Astrocyte of the spinal cord (primary cell): ENCODE measurements at places on chromosomes 3 and 15.
A peak's percentile ranks its signal among the peaks of the same experiment; 100 is the strongest.

DNA sequence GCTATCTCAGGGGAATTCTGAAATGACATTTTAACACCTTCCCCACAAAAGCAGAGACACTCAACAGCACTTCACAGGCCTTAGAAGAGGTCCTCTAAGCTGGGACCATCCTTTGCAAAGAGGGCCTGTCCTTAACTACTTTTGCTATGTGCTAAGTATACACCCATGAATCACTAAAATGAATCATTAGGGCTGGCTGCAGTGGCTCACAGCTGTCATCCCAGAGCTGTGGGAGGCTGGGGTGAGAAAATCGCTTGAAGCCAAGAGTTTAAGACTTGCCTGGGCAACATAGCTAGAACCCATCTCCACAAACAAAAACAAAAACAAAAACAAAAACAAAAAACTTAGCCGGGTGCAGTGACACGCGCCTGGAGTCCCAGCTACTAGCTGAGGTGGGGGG is 53.9 kb upstream of the MELTF start:
- peak; percentile 75 for DNase-seq

DNA sequence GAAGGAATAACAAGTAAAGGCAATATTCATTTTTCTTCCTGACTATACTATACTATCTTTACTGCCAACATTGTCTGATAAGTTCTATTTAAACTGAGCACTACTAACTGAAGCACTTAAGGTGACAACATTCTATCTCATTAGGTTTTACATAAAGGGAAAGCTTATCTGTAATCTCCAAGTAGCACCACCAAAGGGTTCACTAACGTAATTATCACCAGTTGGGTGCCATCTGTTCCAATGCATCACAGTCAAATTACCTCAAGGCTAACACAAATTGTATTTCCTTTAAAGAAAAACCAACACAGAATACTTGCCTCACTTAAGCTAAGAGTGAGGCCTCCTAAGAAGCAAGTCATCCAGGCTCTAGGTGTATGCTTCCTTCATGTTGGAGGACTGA is 453.8 kb downstream of the RAP2B start:
- no peak for DNase-seq

DNA sequence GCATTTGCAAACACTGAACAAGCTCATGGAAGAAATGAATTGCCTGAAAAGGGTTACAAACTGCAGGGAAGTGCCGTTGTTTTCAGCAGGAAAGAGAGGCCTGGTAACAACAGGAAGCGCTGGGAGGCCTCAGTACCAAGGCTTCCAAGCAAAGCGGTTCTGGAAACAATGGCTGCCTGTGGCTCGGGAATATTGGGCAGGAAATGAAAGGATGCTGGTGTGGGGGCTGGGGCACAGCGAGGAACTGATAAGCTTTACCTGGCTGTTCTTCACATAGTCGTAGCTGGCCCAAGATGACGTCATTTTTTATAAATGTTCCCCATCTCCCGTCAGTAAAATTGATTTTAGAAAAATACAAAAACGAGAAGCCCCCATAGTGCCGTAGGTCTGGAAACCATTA is 55.9 kb downstream of the ARHGAP31 start:
- no peak for DNase-seq

- no peak for DNase-seq
Observed at GRCh38 chr15:52695154-52695553, 16.0 kb upstream of the ATOSA start.

DNA sequence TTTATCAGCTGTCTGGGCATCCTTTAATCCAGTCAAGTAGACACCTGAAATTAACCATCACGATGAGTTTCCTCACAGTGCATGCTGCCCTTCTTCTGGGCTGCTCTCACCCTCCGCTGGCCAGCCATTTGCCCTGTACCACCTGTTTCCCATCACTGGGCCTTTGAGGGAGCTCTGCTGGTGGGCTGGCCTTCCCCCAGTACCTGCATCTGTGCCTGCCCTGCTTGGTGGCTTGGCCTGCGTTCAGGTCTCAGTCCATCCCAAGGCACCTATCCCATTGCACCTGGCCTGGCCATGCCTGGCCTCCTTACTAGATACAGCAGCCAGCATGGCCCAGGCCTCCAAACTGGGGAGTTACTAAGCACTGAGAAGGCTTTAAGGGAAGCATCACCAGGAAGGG is 413.2 kb downstream of the NTRK3 start:
- no peak for DNase-seq

DNA sequence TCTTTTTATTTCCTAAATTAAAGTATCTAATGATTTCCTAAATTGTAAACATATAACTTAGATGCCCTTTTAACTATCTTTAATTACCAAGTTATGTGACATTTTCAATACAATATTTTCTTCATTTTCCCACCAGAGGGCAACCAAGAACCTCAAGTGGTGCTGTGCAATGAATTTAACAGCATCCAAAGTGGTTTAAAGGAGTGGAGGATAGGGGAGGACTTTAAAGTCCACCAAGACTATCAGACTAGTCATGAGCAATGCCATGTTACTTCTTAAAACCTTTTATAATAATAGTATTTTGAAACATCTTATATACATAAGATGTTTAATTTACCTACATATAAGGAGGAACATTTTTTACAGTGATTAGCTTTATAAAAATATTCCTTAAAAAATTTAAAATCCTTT is 74.4 kb downstream of the DLG1 start:
- DNase-seq = peak; percentile 66

GRCh38 chr15:96896766-96897165 is 566.3 kb downstream of the NR2F2 start:
- no peak for DNase-seq

GRCh38 chr3:71581457-71582035 is 2.0 kb downstream of the FOXP1 start:
- peak; percentile 29 for DNase-seq

- peak; percentile 27 for DNase-seq
Observed at GRCh38 chr3:132911741-132912415, 126.3 kb upstream of the TMEM108 start.
